ENCODE measurements at places on chromosomes 2 and 18. TPM values are rescaled to one million over a fixed set of nuclear protein-coding genes. Genes with fewer than 3 reads are reported as not detected.

DNA sequence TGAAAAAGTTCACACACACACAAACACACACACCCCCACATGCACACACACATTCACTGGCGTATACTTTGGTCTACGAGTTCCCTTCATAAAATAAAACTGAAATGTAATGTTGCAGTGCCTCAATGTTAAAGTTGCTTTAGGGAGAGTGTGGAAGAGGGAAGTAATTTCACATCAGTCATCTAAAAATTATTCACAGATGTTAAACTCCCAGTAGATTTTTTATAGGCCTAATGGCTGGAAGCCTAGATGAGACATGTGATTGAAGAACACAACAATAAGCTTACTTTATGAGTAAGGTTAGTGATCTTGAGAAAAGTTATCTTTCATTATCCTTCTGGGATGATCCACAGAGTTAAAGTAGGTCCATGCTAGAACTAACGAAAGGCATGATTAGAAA is 506.7 kb upstream of the CNTNAP5 start:
- H3K27me3 ChIP-seq, result no peaks in the 10 kb centered on the region
- H3K4me3 ChIP-seq, result no peak overlapping the region
- H3K4me1 ChIP-seq, result no peaks in the 10 kb centered on the region
- no peaks in the 10 kb centered on the region for H3K36me3 ChIP-seq

DNA sequence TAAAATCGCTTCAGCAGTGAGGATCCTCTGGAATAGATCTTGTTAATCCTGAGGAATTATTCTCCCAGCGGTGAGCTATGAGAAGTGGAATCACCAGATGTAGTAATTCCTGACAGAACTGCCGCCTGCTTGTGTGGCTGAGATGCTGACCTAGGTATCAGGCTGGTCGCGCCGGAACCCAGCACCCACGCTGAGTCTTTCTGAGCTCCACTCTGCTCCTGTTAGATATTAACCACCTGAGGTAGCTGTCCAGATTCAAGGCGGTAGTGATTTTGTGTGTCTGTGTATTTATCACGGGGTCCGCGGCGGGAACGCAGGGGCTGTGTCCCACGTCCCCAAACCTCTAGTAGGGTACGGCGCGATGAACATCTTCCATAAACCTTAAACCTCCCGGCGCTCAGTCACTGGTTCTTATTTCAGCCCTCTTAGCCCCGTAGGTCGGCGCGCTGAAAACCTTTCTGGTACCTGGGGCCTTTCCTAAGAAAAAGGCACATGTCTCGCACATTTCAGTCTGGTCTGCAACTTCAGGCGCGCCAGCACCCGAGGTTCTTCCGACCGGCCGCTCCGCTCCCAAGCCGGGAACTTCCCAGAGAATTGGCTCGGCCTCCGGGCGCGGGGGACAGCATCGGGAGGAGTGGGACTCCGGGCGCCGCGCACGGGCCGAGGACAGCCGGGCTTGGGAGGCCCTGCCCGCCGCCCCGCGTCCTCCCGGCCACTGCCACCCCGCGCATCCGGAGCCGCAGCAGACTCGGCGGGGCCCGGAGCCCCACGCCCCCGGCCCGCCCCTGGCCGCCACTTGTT is 542 bp upstream of the CNNM3 start:
- H3K27ac ChIP-seq, result peak overlapping the region; percentile 31
- no peaks in the 10 kb centered on the region for H3K27me3 ChIP-seq
- H3K4me1 ChIP-seq, result peaks cover 53% of the 10 kb centered on the region
- peaks cover 7% of the 10 kb centered on the region for H3K36me3 ChIP-seq

- no peak overlapping the region for H3K27ac ChIP-seq
- no peaks in the 10 kb centered on the region for H3K27me3 ChIP-seq
- H3K36me3 ChIP-seq, result no peaks in the 10 kb centered on the region
- no peak overlapping the region for H3K4me3 ChIP-seq
- H3K4me1 ChIP-seq, result no peaks in the 10 kb centered on the region
These were observed 339.8 kb downstream of the CYP26B1 start for GRCh38 chr2:71807581-71808451.

DNA sequence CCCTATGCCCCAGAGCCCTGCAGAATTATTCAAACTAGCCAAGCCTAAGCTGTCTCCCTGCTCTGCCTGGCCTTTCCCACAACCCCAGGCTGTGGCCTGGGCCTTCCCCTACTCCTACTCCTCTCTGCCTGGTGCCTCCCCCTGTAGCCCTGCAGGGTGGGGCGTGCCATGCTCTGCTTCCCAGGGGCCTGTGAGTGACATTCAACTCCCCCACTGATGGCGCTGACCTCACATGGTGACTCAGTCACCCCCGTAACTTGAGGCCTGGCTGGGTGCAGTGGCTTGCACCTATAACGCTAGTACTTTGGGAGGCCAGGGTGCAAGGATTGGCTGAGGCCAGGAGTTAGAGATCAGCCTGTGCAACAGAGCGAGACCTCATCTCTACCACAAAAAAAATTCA is 60.6 kb downstream of the KIF1A start:
- peak; percentile 53 for DNase-seq
- no peak overlapping the region for H3K4me3 ChIP-seq
- no peaks in the 10 kb centered on the region for H3K27me3 ChIP-seq
- H3K27ac ChIP-seq, result no peak overlapping the region
- no peaks in the 10 kb centered on the region for H3K36me3 ChIP-seq
- H3K4me1 ChIP-seq, result peaks cover 6% of the 10 kb centered on the region

GRCh38 chr2:238240757-238241711 is 1.2 kb upstream of the HES6 start:
- no peaks in the 10 kb centered on the region for H3K36me3 ChIP-seq
- H3K4me1 ChIP-seq, result no peaks in the 10 kb centered on the region
- peaks cover 17% of the 10 kb centered on the region for H3K27me3 ChIP-seq
- DNase-seq, result no peak
- peak overlapping the region; percentile 94 for H3K4me3 ChIP-seq

DNA sequence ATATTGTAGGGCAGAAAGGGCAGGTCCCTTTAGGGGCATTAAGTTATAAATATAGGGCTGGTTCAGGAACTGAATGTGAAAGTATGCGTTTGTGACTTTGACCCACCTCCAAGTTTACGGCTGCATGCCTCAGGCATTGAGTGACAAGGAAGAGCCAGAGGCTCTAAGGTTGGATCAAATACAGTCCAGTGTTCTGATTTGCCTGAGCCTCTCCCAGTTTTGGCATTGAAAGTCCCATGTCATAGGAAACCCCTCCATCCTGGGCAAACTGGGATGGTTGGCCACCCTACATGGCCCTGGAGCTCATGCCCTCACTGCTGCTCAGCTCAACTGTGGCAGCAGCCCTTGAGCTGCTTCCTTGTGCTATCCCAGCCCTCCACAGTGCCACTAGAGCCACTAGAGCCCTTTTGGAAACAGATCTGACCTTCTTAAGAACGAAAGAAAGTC is 29.9 kb downstream of the HK2 start:
- H3K27ac ChIP-seq, result no peak overlapping the region
- H3K27me3 ChIP-seq, result no peaks in the 10 kb centered on the region
- H3K36me3 ChIP-seq, result peaks cover 8% of the 10 kb centered on the region
- no peak for DNase-seq

DNA sequence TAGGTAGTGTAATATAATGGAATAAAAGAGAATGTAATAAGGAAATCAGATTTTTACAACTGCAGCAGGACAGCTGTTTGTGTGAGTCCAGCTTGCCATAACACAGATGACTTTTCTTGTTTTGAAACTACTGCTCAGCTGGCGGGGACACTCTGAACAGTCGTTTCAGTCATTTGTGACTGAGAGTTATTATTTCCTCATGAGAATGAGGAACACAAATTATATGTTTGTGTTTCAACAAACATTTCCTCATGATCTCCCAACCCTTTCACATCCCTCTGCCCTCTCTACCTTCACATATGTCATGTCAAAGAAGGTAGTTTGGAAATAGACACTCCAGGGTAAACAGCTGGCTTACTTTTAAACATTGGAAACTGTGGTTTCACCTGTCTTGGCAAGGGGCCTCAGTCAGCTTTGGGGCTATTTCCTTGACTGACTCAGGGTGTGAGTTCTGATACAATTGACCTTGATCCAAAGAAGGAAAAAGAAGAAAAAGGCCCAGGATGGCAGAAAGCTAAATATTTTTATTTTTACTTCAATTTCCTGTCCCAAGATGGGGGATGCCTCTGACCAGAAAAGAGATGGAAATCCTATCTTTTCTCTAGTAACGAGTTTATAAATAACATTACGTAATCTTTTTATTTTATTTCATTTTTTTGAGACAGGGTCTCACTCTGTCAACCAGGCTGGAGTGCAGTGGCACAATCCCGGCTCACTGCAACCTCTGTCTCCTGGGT is 593 bp downstream of the SP140L start:
- peaks cover 77% of the 10 kb centered on the region for H3K4me1 ChIP-seq
- H3K4me3 ChIP-seq, result peak overlapping the region; percentile 100
- H3K27ac ChIP-seq, result peak overlapping the region; percentile 99
- H3K36me3 ChIP-seq, result peaks cover 11% of the 10 kb centered on the region

- DNase-seq, result peak; percentile 62
- peak overlapping the region; percentile 18 for H3K27ac ChIP-seq
- no peaks in the 10 kb centered on the region for H3K27me3 ChIP-seq
- peak overlapping the region; percentile 52 for H3K4me3 ChIP-seq
These were observed 7.1 kb upstream of the SOS1 start for GRCh38 chr2:39127973-39128372.

- H3K27me3 ChIP-seq, result peaks cover 31% of the 10 kb centered on the region
- DNase-seq, result no peak
- H3K4me1 ChIP-seq, result no peaks in the 10 kb centered on the region
These were observed 159.3 kb downstream of the GFPT1 start for GRCh38 chr2:69227716-69228115.

DNA sequence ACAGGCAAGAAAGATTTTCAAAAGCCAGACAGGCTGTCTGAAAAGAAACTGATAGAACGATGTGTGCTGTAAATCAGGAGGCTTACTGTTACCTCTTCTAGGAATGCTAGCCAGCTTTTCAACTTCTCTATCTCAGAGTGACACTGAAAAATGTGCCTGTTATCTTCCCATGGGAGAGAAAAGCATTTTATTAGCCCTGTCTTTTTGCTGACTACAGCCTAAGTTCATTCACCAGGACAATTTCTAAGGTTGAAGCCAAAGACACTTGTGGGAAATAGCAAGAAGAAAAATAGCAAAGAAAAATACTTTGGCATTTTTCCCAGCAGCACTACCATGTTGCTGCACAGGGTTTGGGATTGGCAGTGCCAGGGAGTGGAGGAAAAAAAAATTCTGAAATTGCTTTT is 34.0 kb downstream of the ABCB11 start:
- H3K27me3 ChIP-seq, result peaks cover 5% of the 10 kb centered on the region
- no peak overlapping the region for H3K4me3 ChIP-seq
- DNase-seq, result no peak
- H3K4me1 ChIP-seq, result peaks cover 14% of the 10 kb centered on the region
- no peaks in the 10 kb centered on the region for H3K36me3 ChIP-seq

DNA sequence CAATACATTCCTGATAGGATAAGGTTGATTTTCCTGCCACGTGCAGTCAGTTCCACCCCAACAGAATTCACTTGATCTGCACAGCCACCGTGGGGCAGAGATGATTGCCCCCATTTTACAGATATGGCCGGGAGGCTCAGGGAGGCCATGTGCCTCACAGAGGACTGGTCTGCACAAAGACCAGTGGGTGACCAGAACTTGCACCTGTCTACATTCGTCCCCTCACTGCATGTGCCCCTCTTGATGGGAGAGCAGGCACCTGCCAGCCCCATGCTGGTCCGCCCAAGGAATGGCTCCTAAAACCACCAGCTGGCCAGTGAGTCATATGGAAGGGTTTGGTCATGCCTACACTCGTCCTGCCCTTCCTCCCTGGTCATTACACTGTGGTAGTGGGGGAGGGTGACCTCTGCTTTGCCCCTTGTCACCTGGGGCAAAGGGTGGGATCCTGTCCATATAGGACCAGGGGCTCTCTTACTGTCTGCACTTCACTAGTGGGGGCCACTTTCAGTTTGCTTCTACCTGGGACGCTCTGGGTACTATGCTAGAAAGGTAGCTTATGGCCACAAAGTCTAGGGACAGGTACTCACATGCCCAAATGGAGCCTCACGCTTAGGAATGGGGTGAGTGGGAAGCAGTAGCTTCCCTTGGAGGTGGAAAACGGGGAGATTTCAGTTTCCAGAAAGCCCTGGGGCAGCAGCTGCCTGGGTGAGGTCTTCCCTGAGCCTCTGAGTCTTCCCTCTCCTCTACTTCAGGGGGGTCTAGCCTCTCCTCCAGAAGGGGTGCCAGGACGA is 14.7 kb downstream of the RRM2 start:
- H3K36me3 ChIP-seq, result peaks cover 6% of the 10 kb centered on the region
- H3K27me3 ChIP-seq, result no peaks in the 10 kb centered on the region
- DNase-seq, result no peak
- peaks cover 30% of the 10 kb centered on the region for H3K4me1 ChIP-seq

DNA sequence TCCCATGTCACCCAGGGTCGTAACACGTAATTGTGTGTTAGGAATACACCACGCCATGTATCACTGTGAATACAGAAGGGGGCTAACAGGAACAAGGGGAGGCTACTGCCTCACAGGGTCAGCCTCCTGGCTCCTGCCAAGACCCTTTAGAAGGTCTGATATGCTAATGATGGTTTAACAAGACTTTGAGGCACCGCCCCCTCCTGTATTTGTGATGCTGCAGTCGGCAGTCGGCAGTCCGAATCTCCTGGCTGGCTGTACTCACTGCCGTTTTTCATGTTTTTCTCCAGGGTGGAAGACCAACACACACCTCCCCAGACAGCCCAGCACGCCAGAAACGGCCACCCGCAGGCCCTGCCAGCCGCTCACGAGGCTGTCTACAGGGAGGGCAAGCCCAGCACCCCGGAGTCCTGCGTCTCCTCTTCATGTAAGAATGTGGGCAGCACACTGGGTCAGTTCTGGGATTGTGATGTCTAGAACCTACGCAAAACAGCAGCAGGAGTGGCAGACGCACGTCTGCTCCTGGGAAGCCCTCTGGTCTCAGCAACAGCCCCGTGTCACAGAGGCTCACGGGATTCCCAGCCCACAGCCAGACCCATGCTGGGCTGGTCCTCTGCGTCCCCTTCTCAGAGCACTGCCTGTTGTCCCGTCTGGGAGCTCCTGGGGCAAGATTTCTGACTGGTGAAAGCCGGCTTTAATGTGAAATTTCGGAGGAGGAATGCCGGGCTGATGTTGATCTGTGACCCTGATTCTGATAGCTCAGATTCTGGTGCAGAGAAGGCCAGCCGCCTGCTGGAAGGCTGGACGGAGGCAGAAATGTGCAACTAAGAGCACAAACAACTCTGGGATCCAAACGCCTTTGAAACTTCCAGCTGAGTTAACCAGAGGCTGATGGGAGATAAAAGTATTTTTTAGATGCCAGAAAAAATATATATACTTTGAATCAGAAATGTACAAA is 39.7 kb upstream of the B3GNT7 start:
- no peak overlapping the region for H3K27ac ChIP-seq
- DNase-seq, result no peak
- peaks cover 4% of the 10 kb centered on the region for H3K4me1 ChIP-seq
- no peaks in the 10 kb centered on the region for H3K27me3 ChIP-seq

- H3K27ac ChIP-seq, result no peak overlapping the region
- H3K4me1 ChIP-seq, result no peaks in the 10 kb centered on the region
- H3K27me3 ChIP-seq, result no peaks in the 10 kb centered on the region
- H3K4me3 ChIP-seq, result no peak overlapping the region
These were observed 20.3 kb upstream of the PDE1A start for GRCh38 chr2:182447163-182447562.

Gene LRRTM1
- not detected for total RNA-seq

Gene TCF23
- not detected for total RNA-seq

Gene CNTNAP5
- not detected for total RNA-seq

Gene IL1A
- total RNA-seq, result 6.6 TPM

Gene TNFRSF11A
- 5.4 TPM for total RNA-seq

Gene MAP2
- 0.31 TPM for total RNA-seq

Gene RAD51AP2
- total RNA-seq, result not detected

Gene TXNDC2
- total RNA-seq, result not detected
